ENCODE measurements at places on chromosomes 2 and 18.

DNA sequence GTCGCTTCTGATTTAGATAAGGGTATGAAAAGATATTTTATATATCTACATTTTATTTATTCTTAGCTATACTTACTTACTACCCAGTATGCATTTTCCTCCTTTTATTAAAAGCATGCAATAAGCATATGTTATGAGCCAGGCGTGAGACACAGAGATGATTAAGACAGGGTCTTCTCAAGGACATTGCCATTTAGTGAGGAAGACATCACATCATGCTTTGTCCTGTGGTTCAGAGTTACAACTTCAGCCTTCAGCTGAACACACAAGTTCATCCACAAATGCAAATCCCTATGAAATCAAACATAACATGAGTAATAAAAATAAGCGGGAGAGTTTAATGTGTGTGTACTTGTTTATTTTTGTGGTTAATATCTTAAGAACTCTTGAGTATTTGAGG is 30.2 kb downstream of the GRHL1 start:
- no peak for DNase-seq

- no peak for DNase-seq
Measured at GRCh38 chr2:194735837-194736542, 921.0 kb upstream of the SLC39A10 start.

GRCh38 chr18:57806978-57807285 is 3.8 kb upstream of the ATP8B1 start:
- DNase-seq, result no peak

DNA sequence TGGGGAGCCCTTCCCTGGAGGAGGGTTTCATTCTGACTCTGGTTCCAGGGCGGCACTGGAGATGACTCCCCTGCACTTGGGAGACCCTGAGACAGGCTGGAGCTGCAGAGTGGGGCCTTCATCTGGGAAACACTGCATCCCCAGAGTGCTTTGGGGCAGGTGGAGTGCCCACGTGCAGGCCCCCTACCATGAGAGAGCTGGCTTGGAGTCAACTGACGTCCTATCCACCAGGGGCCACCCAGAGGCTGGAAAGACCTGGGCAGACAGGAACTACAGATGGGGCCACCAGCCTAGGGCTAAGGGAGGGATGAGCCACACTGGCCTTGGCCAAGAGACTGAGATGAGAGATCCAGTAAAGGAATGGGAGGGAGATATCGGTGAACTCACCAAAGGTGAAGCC is 153.8 kb downstream of the ASB1 start:
- no peak for DNase-seq

GRCh38 chr18:74395648-74396154 is 61.4 kb downstream of the DIPK1C start:
- DNase-seq, result no peak

GRCh38 chr18:9147440-9148202 is 11.0 kb downstream of the ANKRD12 start:
- peak; percentile 39 for DNase-seq

DNA sequence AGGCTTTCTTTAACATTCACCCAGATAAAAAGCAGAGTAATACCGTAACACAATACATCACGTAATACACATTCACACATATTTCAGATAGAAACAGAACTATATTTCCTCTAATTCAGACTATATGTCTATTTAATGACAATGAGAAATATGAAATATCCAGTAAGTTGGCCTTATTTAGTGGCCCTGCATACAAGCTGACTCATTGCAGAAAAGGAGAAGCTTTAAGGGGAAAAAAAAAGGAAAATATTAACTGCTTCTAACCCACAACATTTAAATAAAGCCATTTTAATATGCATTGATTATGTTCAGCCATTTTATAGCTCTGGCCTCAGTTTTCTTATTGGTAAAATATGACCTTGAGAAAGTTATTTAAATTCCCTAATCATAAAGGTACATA is 94.8 kb downstream of the PPP1R1C start:
- no peak for DNase-seq

DNA sequence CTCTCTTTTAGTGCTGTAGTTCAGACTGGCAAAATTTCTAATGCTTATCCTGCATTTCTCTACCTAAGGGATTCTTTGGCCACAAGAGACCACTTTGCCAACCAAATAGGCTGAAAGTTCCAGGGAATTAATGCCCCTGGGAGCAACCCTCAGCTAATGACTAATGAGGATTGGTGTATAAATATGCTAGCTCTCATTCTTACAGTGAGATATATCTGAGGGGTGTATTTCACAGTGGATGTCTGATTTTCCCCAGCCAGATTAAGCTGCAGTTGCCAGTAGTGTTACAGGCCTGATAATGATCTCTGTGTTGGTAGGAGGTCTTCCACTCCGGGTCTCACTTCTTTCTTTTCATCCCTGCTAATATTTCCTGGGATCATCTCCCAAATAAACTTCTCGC is 90.4 kb downstream of the GULP1 start:
- no peak for DNase-seq

DNA sequence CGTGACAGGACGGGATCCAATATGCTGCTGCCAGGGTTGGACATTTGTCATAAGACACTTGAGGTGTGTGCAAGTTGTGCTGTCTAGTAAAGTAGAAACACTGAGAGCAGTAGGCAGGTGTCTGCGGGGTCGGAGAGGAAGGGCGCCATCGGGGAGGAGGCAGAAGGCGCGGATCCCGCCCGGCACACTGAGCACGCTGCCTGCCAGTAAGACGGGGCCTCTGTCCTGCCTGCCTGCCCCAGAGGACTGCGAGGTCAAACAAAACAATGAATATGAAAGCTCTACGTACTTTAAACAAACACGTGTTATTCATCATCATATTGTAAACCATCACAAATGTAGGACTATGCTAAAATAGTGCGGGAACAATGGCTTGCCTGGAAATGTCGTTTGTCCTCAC is 349.3 kb upstream of the SALL3 start:
- no peak for DNase-seq

DNA sequence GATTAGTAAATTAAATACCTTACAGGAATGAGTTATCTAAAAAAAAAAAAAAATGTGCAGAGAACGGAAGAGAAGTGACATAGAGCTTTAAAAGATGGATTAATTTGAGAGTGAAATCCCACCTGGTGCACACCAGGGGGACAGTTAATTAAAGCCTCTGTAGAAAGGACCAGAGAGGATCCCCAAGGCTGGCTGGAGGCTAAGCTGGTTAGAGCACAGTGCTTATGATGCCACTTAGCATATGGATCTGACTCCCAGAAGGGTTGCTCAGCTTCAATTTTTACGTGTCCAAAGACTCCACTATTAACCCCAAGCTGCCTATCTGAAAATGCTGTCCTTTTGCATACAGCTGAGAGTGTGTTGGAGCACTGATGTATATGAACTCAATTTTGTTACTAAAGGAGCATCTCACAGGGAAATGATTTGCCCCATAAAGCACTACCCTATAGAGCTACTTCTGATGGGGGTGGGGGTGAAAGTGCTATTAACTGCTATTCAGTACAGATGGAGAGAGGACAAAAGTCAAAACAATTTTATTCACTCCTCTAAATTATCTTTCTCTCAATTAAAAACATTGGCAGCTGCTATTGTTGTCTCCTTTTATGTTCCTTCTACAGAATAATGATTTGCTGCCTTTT is 15.2 kb upstream of the SLC8A1 start:
- DNase-seq, result no peak

DNA sequence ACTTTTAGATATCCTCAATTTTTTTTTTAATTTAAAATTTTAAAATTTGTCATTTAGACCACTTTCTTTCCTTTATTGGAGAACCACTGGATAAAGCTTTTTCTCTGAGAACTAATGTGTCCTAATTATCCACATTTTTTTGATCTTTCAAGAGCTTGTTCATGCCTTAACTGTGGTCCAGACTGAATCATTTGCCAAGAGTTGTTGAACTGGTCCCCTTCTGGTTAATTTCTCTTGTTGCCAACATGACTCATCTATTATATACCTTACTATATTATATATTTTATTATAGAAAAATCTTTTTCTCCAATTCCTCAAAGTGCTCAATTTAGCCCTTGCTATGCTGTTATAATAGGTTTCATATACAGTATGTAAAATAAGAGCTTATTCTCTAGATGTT is 53.1 kb upstream of the TMEM87B start:
- no peak for DNase-seq

GRCh38 chr2:205714058-205714776 is 31.9 kb downstream of the NRP2 start:
- no peak for DNase-seq

GRCh38 chr2:170201734-170202393 is 23.9 kb downstream of the MYO3B start:
- no peak for DNase-seq

DNA sequence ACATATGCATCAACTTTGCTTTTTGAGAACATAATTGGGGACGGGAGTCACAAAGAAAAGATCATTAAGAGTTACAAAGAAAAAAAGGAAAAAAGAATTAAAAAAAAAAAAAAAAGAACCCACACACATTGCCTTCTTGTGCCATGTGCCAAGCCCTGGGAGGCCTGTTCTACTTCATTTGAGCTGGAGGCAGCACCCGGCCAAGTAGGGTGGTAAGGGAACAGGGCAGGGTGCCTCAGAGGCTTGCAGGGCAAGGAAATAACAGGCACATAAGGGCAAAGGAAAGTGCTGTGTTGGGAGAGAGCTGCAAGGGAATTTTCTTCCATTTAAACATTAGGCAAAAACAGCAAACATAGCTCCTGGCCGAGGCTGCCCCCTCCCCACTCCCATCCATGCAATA is 418.0 kb downstream of the TMEM182 start:
- no peak for DNase-seq

- DNase-seq, result no peak
Measured at GRCh38 chr2:231384970-231385369, 10.5 kb upstream of the B3GNT7 start.

- DNase-seq, result no peak
Measured at GRCh38 chr2:196266855-196267254, 95.5 kb upstream of the STK17B start.

DNA sequence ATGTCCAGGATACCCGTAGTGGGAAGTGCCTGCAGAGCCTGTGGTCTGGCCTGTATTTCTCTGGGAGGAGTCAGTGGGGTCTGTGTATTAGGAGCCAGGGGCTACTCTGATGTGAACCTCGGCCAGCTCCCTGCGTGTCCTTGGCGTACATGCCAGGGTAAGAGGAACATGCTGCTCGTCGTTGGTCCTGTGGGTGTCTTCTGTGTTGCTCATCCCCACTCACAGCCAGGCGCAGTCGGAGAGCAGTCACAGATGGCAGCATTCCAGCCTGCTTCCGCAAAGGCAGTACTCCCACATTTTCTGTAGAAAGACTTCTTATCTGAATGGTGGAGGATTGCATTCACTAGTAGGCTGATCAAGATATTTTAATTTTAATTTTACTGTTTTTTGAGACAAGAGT is 84.9 kb downstream of the DGKD start:
- no peak for DNase-seq

DNA sequence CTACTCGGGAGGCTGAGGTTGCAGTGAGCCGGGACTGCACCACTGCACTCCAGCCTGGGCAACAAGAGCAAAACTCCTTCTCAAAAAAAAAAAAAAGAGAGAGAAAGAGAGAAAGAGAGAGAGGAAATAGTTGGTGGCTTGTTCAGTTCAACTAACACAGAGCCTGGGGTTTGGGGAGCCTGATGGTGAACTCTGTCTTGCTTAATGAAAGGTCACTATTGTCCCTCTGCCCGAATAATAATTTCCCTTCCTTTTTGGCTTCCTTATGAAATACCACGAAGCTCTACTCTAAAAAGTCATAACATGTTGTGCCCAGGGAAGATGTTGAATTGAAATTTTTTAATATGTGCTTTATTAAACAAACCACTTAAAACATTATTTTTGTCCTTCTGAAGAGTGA is 17.3 kb downstream of the BCL2 start:
- no peak for DNase-seq

GRCh38 chr18:9517869-9518268 is 42.6 kb downstream of the RALBP1 start:
- no peak for DNase-seq

- DNase-seq, result peak; percentile 43
Measured at GRCh38 chr2:240960309-240960970, 38.0 kb upstream of the SNED1 start.

DNA sequence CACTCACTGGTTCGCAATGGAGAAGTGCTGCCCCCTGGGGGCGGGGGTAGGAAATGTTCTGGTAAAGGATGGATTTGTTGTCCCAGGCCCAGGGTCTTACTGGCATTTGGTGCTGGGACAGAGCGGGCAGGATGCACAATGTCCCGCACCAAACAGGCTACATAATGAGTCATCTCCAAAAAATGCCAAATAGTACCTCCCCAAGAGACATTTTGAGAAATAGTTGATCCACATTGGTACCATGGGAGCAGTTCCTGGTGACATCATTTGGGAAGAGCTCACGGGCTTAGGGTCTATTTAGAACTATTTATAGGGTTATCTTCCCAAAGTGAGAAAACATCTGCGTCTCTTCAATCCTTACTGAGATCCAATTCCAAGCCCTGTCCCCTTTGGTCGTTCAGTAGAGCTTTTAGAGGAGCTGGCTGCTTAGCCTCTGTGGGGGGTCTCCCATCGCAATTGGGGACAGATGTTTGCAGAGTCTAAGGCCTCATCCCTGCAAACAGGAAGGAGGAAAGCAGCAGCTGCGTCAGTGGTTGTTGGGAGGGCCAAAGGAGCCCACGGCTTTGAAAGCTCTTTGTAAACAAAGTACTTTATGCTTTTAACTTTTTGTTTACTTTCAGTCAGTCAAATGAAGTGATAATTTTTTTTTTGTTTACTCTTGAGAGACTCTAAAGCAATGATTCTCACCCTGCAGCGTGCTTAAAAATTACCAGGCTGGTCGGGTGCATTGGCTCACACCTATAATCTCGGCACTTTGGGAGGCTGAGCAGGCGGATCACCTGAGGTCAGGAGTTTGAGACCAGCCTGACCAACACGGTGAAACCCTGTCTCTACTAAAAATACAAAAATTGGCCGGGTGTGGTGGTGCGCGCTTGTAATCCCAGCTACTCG is 49.3 kb downstream of the GREB1 start:
- peak; percentile 7 for DNase-seq

GRCh38 chr2:240437861-240438809 is 2.7 kb downstream of the GPC1 start:
- DNase-seq, result no peak

DNA sequence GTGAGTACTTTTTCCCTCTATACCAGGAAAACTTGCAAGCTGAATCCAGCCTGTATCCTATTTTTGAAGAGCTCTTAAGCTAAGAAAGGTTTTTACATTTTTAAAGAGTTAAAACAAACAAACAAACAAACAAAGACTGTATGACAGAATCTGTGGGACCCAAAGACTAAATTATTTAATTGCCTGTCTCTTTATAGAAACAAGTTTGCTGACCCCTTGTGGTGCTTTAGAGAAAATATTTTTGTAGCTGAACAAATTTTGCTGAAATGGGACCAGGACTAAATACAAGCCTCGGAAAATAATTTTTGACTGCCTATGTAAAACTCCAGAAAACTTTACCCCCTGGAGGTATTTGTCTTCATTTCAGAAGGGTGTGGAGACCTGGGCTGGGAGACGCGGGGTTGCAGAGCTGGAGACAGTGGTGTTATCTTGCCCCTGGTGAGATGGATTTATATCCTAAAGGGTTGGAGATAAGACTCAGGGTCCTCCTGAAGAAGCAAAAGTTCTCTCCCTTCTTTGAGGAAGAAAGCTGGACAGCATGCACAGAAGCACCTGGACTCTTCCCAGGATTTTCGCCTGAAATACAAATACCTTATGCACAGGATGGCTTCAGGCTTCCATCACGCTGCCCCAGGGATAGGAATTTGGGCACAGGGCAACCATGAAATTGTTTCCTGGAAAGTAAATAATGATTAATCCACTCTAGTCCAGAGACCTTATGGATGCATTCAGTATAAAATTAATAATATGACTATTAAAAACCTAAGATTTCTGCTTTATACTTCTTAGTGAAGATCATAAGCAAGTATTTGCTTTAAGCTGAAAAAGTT is 54.3 kb downstream of the TMX3 start:
- peak; percentile 14 for DNase-seq

Data from skeletal muscle cell (primary cell).